ENCODE measurements at places on chromosomes 4 and X.

- no peak for DNase-seq
Observed at GRCh38 chr4:8061573-8061972, 97.0 kb downstream of the ABLIM2 start.

DNA sequence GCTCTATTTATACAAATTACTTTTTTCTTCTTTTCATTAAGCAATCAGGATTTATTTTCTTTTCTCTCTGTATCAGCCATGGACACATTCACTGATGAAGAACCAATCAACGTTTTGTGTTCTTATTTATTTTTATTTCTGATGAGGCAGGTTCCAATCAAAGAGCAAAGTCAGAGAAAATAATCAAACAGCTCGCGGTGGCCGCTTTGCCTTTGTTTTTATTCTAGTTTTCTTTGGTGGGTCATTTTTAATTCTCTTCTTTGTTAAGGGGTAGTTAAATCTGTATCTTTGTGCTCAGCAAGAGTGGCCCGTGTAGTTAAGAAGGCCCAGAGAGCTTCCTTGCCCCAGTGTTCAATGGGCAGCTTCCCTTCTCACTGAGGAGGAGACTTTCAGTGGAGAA is 71.4 kb downstream of the FBXO8 start:
- no peak for DNase-seq

- no peak for DNase-seq
Observed at GRCh38 chrX:110136136-110136535, 133.2 kb downstream of the TMEM164 start.

GRCh38 chrX:129737916-129738315 is 863 bp upstream of the XPNPEP2 start:
- no peak for DNase-seq

DNA sequence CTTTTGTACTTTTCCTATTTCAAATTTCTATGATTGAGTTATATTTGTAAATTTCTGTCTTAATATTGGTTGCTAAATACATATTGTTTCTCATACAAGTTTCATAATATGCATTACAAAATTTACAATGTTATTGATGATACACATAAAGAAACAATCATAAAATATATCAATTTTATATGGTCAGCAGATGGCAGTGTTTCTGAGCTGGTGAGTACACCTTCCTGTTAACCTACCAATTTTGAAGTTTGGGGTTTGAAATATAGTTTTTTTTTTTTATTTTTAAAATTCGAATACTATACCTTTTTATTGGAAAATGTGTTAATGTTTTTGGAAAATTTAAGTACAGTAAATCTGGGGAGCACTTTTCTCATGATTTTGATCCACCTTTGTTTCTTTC is 1953.1 kb upstream of the ADGRL3 start:
- DNase-seq, result no peak

DNA sequence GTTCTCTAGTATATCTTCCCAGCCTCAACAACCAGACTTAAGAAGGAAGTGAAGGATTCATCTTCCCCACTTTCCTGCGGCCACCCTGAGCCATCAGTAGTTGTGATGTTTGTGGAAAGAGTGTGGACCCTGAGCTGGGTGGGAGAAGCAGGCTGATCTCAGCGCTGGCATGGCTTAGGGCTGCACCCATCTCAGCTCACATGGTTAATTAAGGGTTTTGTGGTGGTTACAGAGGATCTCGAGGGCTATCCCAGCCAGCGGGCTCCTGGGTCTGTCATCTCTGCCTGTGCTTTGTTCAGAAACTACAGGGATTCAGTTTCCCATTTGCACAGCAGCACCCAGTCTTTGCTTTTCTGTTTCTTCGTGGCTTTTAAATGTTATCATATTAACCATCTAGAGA is 163.4 kb downstream of the PTTG2 start:
- DNase-seq, result no peak

DNA sequence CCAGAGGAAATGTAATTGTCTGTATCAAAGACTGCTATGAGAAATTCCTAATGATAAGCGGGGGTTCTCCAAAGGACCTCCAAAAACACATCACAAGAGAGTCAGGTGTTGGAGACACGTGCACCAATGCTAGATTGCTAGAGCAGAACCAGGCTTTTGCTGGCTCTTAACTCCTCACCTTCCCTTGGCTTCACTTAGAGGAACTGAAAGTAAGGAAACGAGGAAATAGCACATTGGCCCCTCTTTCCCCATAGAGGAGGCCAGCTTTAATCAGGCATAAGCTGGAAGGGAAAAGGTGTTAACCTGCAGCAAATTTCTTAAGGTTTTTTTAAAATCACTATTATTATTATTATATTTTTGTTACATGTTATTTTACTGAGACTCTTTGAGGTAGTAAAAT is 13.6 kb downstream of the OTC start:
- no peak for DNase-seq

- no peak for DNase-seq
Observed at GRCh38 chr4:23889814-23890341, at the start of gene PPARGC1A. PPARGC1A (minus strand) TSS chr4:23890047; CDS start chr4:23889957, 90 bp downstream.

GRCh38 chr4:41748571-41749475 is at the start of gene PHOX2B:
PHOX2B (minus strand) TSS chr4:41748725; CDS start chr4:41748610, 115 bp downstream.
- DNase-seq, result no peak

GRCh38 chr4:123936621-123937043 is 540.0 kb downstream of the SPRY1 start:
- no peak for DNase-seq

- no peak for DNase-seq
Observed at GRCh38 chr4:31983246-31983645, 1263.1 kb downstream of the PCDH7 start.

DNA sequence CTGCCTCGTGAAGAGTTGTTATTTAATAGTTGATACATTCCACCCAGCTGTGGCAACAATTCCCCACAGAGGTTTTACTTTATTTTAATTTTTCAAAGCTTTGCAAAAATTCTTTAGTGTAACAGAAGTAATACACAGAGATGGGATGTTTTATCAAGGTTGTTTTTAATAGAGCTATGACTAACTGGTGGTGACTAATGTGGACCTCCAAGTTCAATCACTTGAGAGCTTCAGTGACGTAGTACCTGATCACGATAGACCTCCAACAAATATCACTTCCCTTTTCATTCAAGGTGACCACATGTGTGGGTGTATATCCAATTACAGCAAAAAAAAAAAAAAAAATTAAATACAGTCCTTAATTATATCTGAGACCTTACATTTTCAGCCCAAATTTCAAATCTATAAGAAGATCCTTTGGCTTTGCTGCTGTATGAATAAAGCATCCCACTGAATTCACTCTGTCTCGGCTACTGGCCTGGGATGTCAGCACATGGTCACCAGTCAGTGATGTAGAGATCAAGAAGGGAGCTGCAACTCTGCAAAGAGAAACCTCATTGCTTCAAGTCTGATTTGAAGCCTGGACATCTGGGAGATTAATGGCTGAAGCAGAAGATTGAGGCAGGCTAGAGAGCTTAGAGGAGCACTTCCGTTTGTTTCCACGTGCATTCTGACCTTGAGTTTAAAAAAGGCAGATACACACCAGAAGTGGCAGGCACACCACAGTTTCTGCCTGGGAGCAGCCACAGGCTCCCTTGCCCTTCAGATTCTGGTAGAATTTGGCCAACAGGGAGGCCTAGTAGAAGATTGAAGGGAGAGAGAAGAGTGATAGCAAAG is 345.9 kb upstream of the NOCT start:
- DNase-seq, result no peak

- DNase-seq, result no peak
Observed at GRCh38 chr4:94944726-94945125, 187.0 kb downstream of the BMPR1B start.

- no peak for DNase-seq
Observed at GRCh38 chr4:680928-681645, 6.7 kb downstream of the MYL5 start.

- no peak for DNase-seq
Observed at GRCh38 chrX:56920338-56920997, 74.9 kb downstream of the SPIN3 start.

DNA sequence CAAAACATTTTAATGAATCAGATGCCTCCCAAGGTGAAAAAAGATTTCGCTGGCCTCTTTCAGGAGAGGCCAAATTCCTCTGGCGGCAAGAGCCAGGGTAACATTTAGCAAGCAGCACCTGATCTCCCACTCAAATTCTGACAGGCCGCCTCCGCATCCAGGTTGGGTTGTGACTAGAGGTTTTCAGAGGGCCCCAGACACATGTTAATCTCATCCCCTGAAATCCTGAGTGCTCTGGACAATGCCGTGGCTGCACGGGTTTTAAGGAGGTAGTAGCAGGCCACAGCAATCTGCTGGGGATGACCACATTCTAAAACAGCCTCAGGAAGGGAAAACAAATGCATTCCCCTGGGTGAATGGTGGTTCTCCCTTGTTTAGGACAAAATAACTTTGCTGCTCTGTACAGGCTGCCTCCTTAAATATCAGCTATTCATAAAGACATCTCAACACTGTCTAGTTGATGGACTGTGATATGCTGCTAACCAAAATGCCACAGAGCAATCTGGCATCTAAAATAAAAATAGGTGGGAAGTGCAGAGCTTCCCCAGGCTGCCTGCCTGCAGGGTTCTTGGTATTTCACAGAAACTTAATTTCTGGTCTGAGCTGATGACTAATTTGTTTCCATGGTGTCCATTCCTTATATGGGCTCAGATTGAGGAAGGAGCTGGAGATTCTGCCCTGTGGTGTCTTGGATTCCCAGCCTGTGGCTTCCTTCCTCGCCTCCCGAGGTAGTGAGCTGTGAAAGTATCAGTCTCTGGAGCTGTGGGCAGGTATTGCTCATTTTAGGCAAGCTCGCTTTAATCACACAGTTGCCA is 202.0 kb downstream of the DCLK2 start:
- peak; percentile 78 for DNase-seq

- no peak for DNase-seq
Observed at GRCh38 chr4:8387615-8388527, 52.7 kb downstream of the ACOX3 start.

GRCh38 chr4:138953961-138954371 is 61.6 kb upstream of the NOCT start:
- no peak for DNase-seq

DNA sequence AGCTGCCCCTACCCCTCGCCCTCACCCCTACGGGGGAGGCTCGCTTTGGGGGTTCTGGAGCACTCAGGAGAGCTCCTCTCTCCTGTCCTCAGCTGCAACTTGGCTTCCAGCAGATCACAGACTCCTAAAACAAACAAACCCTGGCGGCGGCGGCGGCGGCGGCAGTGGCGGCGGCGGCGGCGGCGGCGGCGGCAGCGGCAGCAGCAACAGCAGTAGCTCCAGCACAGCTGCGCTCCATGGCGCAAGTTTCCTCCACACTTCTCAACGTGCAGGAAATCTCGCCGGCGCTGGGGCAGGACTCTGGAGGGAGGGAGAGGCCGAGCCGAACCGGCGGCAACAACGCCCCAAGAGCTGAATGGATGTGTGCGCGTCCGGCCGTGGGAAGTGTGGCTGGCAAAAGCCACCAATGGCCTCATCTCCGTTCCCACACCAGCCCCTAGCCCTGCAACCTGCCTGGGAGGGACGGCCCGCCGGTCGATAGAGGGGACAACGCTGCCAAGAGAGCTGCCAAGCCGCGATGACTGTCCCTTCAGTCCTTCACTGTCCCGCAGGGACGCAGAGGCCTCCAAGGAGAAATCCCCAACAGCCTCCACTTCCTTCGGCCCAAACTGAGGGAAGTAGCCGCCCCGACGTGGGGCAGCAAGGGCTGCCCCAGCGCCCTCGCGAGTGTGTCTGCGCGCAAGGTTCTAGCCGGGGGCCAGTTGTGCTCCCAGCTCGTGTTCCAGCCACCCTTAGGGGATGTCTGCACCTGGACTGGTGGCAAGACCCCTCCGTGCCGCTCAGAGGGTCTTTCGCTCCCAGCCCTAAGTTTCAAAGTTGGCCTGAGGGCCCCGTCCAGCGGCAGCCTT is 775 bp downstream of the SHROOM4 start:
- no peak for DNase-seq

GRCh38 chr4:138673053-138673452 is 342.5 kb upstream of the NOCT start:
- DNase-seq, result no peak

DNA sequence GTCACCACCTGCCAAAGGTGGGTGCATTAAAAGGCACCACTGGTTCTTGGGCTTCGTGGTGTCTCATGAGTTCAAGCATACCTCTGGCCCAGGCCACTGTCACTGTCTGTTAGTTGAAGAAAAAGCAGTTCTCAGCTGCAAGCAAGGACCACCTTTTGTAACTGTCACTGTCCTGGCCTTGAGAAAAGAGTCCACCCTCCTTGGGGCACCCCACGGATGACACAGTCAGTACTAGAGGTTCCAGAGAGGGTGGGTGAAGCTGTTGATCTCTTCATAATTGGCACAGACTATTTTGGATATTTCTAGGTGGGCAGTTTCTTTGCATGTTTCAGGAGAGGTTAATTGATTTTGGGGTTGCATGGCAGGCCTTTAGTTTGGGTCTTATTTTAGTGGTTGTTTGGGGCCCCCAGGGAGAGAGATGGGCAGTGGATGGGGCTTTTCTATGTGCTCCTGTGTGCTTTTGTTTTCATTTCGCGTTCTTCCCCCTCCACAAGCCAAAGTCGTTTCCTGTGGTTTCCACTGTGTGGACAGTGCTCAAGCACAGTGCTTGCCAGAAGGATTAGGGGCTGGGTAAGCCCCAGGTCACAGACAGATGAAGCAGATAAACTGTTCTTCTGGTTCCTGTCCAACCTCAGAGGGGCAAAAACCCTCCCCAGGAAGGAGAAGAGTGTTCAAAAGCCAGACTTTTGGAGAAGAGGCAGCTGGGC is 156.2 kb upstream of the PPP1R2C start:
- no peak for DNase-seq

GRCh38 chrX:142251202-142251601 is 46.1 kb upstream of the MAGEC2 start:
- DNase-seq, result no peak

DNA sequence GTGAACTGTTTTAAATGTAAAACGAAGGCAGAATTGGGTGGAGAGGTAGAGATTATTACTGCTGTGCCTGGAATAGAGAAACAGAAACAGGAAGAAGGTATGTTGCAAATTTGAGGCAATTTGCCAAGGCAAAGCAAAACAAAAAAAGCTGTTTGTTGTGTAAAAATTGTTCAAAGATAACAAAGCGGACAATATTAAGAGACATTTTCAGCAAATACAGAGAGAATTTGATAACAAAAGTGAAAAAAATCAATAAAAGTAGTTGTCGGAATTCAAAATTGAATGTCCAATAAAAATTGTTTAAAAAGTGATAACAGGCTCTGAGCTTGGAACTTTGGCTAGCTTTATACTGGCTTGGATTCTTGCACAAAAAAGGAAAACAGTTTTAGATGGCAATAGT is 14.4 kb upstream of the SMS start:
- DNase-seq, result no peak

GRCh38 chr4:125994024-125994423 is 679.3 kb downstream of the FAT4 start:
- no peak for DNase-seq

GRCh38 chr4:81424816-81425755 is 46.6 kb downstream of the RASGEF1B start:
- no peak for DNase-seq

DNA sequence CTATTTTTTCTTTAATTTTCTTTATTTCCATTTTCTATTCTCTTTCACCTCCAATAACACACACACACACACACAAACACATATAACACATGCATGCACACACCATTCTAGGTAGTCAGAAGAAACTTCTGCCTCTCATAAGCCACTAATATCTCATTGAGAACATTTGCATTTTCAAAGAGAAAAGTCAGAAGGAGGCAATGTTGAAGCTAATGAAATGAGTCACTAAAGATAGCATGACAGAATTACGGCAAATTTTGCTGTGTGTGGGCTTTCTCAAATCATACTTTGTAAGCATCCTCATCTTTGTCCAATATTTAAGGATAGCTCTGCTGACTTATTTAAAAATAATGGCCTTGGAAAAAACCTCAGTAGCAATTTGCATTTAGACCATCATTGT is 291.3 kb downstream of the GUCY2F start:
- DNase-seq, result no peak
